ENCODE measurements at places on chromosomes 13 and 19.

DNA sequence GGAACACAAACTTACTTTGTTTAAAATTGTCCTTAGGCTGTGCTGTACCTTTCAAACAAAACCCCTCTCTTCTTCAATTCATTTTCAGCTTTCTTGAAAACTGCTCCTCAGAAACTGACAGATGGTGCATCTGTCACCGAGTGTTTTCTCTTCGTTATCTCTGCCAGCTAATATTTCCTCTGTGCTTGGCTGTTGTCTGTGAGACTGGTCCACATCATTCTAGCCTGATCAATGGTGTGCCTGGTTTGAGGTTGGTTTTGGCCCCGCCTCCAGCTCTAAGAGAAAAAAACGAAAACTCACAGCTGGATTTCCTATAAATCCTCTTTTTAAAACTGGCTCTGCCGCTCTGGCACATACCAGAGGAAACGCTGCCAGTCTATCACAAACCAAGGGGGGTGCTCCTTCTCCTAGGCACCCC lies 79.7 kb downstream of the STARD13 start:
- DNase-seq = no peak

DNA sequence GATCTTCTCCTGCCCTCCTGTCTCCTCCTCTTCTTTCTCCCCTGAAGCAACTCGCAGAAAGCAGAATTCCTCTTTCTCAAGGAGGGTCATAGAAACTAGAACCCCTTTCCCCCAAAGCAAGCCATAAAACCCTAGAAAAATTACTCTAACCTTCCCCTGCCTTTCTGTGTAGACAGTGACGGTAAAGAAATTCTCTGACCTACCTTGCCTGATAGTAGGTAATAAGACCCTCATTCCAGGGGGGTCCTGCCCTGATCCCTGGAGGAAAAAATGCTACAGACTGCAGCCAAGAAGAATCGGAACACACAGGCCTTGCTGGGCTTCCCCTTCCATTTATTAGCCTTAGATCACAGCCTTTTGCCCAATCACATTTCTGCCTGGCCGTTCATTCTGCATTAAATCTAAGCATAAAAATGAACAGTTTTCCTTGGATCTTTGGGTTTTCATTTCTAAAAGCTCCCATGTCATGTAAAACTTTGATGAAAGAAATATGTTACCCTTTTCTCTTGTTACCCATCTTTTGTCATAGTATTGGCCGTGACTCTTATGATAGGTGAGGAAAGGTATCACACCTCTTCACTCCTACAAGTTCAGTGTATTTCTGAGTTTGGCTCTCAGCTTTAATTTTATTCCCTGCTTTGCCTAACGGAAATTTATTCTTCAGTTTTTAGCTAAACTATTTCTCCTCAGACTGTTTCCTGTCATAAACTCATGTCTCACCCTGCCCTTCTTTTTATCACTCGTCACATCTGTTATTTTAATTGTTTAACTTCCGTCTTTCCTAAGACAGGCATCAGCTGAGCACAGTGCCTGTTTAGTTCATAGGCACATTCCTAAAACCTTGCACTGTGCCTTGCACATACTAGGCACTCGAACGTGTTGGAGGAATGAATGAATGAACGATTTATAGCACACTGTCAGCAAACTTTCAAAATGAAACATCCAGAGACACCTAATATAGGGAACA lies 20.4 kb upstream of the CPB2 start:
- DNase-seq = no peak

DNA sequence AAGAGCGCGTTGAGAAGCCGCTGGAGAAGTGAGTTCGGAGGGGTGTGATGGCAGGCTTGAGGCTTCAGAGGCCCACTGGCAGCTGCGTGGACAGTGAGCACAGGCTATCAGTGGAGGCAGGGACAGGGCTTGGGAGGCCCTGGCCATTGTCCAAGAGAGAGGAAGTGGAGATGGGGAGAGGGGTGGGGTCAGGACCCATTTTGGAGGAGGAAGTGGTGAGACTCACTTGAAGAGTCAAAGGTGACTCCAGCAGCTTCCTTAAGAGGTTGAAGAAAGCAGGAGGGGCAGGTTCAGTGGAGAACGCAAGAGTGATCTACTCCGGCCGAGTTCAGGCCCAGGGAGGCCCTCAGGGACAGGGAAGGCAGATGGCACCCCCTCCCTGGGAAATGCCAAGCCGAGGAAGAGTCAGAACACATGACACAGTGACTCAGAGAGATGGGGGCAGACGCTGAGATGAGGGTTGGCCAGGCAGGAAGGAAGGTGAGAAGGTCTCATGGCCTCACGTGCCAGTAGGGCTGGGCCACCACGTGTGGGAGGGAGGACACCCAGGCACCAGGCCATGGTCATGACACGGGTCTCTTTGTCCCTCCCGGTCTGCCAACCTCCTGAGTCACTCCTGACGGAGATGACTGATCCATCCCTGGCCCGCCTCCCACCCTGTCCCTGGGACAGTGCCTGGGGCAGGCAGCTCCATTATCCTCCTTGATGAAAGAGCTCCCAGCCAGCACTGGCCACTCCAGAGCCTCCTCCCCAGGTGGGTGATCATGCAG lies 10.1 kb upstream of the CD22 start:
- no peak for DNase-seq

GRCh38 chr13:107185889-107186288 lies 618.0 kb upstream of the ARGLU1 start:
- DNase-seq = no peak

DNA sequence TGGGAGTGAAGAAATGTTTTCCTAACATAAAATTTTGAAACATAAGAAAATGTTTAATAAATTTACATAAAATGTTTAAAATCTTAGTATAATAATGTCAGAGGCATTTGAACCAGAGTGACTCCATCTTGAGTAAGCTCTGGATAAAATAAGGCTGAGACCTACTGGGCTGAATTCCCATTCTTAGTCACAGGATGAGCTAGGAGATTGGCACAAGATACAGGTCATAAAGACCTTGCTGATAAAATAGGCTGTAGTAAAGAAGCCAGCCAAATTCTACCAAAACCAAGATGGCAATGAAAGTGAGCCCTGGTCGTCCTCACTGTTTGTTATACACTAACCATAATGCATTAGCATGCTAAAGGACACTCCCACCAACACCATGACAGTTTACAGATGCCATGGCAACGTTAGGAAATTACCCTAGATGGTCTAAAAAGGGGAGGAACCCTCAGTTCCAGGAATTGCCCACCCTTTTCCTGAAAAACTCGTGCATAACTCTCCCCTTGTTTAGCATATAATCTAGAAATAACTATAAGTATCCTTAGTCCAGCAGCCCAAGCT lies 1184.0 kb downstream of the UQCRFS1 start:
- no peak for DNase-seq

DNA sequence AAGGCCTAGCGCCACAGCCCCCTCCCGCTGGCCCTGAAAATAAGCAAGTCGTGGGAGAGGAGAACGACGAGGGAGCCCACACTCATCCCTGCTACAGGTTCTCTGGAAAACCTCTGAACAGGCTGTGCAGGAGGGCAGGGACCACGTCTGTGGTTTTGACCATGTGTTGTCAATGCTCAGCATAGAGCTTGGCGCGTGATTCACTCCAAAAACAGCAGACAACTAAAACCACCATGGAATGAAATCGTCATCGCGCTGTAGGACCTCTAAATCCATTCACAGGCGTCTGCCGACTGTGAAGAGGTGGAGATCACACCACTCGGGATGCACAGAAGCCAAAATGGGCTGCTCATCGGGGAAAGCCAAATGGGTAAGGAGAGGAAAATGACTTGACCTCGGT lies 121.3 kb downstream of the COL4A1 start:
- DNase-seq = no peak

GRCh38 chr19:4516939-4517300 lies 1.4 kb downstream of the PLIN4 start:
- no peak for DNase-seq

GRCh38 chr13:44045180-44045562 lies 165.5 kb downstream of the LACC1 start:
- no peak for DNase-seq

DNA sequence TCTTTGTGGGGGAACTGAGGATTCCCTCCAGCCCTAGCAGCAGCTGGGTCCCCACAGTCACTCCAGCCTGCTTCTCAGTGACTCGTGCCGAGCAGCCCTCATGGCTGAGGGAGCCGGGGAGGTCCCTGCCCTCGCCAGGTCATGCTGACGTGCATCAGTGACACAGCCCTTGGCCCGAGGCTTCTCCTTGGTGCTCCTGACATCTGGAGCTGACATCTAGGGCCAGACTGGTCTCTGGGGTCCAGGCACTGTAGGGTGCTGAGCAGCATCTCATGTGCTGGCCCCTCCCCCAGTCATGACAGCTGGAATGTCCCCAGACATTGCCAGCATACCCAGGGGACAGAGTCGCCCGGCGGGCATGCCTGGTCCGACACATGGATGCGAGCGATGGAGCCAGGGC lies 14.4 kb downstream of the COMP start:
- no peak for DNase-seq

DNA sequence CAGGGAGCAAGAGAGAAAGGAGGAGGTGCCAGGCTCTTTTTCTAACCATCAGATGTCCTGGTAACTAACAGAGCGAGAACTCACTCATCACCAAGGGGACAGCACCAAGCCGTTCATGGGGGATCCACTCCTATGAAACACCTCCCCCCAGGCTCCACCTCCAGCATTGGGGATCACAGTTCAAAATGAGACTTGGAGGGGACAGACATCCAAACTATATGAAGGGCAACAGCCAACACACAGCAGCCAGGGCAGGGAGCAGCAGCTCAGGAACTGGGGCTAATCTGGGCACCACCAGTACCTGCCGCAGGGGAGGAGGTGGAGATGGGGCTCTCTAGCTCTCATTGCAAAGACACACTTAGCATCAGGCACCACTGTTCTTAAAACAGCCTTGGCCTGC lies 34.3 kb upstream of the VSTM2B start:
- no peak for DNase-seq

All from large intestine (tissue), 12 donors.